ENCODE measurements at places on chromosomes 3 and 15.

DNA sequence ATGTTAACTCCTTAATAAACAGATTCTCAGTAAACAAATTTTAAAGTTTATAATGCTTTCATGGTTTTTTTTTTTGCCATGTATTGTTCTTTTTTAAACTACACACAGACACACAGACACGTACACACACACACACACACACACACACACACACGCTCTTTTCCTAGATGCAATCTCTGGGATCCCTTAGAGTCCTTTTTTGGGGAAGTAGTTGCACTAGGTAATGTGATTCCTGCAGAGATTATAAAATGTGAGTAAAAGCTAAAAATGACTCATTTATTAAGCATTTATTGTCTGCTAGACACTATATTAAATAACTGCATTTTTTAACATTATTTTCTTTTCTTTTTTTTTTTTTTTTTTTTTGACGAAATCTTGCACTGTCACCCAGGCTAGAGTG lies 19.9 kb downstream of the NDUFB5 start:
- no peak for DNase-seq

GRCh38 chr3:37753428-37753827 lies 108.3 kb upstream of the CTDSPL start:
- DNase-seq, result no peak

DNA sequence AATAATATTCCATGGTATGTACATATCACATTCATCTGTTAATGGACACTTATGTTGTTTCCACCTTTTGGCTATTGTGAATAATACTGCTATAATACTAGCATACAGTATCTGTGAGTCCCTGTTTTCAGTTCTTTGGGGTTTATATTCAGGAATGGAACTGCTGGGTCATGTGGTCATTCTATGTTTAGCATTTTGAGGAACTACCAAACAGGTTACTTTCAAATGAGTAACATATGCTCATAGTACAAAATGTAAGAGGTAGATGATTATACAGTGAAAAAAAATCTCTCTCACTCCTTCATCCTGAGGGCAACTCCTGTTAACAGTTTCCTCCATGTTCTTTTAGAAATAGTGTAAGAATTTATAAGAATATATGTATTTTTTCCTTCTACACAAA lies 162.2 kb downstream of the PLD1 start:
- no peak for DNase-seq

DNA sequence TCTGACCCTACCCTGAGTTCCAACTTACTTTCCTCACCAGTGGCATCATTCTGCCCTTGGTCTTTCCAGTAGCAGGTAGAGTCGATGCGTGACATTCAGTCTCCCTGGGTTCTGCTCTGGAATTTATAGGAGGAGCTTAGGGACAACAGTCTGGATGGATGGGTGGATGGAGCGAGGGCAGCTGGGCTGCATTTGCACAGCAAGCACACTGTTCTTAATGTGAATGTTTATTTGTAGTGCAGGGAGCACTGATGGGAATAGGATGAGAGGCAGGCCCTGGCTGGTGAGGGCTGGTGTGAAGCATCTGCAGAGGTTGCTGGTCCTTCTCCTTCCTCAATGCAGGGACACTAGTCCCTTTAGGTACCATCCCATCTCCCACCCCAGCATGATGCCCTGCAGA lies 176.2 kb downstream of the EPHB1 start:
- no peak for DNase-seq

DNA sequence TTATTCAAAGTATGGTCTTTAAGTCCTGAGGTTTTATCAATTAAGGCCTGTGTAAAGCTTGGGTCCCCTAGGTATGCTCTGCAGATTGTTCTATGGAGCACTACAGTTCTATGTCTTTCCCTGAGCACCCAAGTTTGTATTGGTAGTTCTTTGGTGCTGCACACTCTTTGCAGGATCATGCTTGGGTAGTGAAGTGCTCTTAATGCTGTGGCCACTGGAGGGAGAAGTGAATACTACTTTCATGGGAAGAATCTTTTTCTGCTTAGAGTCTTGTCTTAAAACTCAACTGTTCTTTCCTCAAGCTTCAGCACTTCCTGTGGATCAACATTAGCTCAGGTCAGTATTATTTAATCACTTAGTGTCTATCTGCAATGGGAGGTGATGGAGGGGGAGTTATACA lies 93.6 kb upstream of the CFAP20DC start:
- no peak for DNase-seq

GRCh38 chr3:58994746-58995330 lies 55.0 kb downstream of the CFAP20DC start:
- peak; percentile 62 for DNase-seq

DNA sequence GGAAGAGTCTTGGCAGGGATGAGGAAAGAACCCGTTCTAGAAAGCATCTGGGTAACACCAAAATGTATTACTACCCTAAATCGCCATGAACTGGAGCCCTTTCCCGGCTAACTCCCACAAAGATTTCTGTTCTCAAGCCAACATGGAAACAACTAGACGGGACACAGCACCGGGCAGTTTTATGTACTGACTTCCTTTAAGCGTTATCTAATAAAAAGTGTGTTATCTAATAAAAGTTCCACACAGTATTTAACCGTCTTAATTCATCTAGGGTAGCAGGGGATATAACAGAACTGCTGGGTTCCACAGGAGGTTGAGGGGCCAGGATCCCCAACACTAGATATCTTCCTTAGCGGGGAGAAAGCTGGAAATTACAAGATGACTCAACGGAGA lies 347 bp upstream of the C3orf62 start:
- DNase-seq, result no peak

- DNase-seq, result no peak
Observed at GRCh38 chr15:99050328-99050980, 42.9 kb upstream of the PGPEP1L start.

DNA sequence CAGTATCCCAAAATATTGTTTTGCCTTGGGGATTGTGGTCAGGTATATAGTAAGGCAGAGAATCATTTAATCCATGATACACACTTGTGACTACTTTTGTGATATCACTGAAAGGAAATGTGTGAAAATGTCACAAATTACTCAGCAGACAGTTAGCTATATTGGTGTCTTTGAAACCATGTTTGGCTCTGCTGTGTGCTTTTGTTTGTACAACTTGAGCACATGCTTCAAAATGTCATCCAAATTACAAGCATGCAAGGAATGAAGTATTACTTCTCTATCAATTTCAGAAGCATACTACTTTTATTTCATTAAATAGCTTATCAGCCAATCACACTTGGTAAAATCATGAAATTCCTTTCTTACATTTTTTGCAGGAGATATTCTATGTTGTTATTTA lies 619.0 kb upstream of the AGTR1 start:
- DNase-seq, result no peak

GRCh38 chr15:95485367-95485766 lies 845.1 kb upstream of the NR2F2 start:
- DNase-seq, result no peak

- no peak for DNase-seq
Observed at GRCh38 chr15:76418352-76419140, 82.0 kb downstream of the ISL2 start.

DNA sequence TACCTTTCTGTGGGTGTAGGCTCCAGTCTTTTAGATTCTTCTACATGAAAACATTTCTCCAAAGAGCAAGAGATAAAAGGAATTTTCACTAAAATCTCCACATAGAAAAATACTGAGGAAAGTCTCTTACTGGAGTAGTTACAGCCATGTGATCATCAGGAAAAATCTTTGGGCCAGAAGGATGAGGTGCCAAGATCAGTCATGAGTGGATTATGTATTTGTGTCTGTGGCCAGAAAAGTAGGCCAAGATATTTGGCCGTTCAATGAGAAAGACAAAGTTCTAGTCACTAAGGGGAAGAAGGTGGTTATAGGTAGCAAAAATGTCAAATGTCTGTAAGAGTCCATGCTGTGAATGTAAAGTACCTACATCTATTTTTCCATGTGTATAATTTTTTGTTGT lies 339.3 kb downstream of the NSUN3 start:
- DNase-seq, result no peak

- DNase-seq, result no peak
Observed at GRCh38 chr3:121111914-121112612, 204.1 kb downstream of the STXBP5L start.

- DNase-seq, result no peak
Observed at GRCh38 chr3:12246497-12247163, 42.2 kb upstream of the PPARG start.

DNA sequence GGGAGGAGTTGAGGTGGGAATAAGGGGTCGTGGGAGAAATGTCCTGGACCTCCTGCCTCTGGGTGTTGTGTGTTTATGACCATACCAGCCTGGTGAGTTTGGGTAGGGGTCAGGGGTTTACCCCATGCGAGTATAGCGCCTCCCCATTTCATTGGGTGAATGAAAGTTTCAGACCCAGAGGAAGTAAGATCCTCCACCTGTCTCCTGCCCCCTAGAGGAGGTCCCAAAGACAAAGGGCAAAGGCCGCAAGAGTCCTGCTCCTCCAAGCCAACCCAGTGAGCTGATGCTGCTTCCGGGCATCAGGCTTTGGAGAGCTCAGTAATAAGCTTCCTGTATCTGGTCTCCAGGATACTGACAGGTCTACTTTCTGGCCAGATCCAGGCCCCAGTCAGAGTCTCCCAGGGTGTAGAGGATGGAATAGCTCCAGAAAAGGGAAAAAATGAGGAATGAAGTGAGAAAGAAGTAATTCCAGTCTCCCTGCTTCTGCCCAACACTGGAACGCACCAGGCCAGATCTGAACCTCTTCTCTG lies 6.4 kb upstream of the TBC1D21 start:
- DNase-seq, result no peak

DNA sequence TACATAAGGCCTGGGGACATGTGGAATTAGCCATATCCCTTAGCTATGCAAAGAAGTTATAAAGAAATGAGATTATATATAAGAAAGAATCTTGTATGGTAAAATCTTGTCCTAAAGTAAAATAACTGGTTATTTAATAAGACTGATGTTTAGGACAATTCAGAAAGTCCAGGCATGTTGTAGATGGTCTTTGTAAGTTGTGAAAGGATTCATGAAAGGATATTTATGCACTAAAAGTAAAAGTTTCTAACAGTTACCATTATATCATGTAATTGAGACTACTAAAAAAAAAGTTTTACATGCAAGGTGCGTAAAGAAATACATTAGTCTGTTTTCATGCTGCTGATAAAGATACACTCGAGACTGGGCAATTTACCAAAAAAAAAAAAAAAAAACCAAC lies 146.3 kb downstream of the FMN1 start:
- no peak for DNase-seq

DNA sequence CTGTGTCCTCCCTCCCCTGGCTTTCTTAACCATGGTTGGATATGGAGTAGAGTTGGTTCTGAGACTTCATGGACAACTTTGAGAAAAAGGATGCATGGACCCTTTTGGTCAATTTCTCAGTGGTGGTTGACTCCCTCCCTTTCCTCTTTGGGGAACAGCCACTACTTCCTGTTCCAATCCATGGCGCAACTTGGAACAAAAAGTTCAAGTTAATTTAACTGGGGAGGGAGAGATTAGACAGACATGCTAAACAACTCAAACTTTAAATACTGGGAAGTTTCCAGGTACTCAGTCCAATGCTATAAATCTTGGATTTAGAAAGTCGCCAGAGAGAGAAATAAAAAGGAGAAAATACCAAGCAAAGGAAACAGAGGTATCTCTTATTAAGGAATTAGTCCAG lies 202.2 kb downstream of the PDZRN3 start:
- DNase-seq, result no peak

- no peak for DNase-seq
Observed at GRCh38 chr3:110414855-110415254, 656.8 kb upstream of the NECTIN3 start.

DNA sequence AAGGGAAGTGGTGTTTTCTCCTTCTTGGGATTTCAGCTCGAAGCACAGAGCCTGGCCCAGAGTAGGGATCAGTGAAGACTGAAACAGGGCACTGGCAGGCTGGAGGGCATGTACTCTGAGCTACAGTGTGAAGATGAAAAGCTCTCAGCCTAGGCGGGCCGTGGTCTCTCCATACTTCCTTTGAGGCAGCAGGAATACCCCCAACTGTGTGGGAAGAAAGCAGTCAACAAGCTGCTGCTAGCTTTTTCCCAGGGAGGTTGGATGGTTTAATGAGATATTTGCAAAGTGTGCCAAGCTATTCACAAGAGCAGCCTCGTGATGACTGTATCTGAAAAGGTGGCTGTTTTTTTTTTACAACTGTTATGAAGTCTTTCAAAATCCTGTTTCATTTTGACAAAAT lies 47.2 kb downstream of the NMNAT3 start:
- DNase-seq, result no peak

GRCh38 chr3:190385731-190386688 lies 2.0 kb upstream of the CLDN16 start:
- DNase-seq, result no peak

- DNase-seq, result no peak
Observed at GRCh38 chr15:92663250-92663951, 7.8 kb upstream of the FAM174B start.

DNA sequence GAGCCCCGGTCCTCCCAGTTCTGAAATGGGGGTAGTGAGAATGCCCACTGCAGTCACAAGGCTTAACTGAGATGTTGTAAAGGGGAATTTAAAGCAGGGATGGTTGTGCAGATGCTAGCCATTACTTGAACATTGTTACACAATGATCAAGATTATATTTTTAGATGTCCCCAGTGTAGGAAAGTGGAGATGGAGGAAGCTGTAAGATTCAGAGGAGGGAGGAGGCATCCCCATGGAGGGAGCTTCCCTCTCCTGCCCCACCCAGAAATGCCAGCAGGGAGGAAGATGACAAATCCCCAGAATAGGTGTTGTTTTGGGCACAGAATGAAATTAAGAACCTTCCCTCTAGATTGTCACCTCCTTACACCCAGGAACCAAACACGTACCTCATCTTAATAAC lies 46.1 kb downstream of the EFCAB12 start:
- no peak for DNase-seq

GRCh38 chr3:107045791-107046190 lies 331.4 kb upstream of the CCDC54 start:
- no peak for DNase-seq

GRCh38 chr15:80118956-80119355 lies 33.8 kb upstream of the FAH start:
- no peak for DNase-seq

GRCh38 chr3:19392150-19392549 lies 243.8 kb downstream of the KCNH8 start:
- no peak for DNase-seq

DNA sequence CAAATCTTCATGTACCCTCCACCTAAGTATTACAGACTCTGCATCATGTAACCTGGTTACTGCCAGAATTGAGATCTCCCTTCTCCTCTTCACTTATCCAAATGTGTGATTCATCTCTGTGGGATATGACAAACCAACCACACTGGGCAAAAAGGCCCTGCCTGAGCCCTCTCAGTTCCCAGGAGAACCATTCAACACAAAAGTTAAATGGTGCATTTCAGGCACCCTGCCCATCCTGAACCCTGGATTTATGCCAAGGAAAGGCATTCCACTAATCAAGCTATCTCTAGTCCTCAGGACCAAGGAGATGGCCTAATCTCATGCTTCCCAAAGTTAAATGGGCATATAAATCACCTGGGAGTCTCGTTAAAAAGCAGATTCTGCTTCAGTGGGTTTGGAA lies 108.5 kb downstream of the TNIK start:
- no peak for DNase-seq

GRCh38 chr3:30941342-30941741 lies 46.9 kb upstream of the GADL1 start:
- no peak for DNase-seq
